Fibroblast of lung (primary cell): ENCODE measurements at places on chromosomes 5 and 9.

DNA sequence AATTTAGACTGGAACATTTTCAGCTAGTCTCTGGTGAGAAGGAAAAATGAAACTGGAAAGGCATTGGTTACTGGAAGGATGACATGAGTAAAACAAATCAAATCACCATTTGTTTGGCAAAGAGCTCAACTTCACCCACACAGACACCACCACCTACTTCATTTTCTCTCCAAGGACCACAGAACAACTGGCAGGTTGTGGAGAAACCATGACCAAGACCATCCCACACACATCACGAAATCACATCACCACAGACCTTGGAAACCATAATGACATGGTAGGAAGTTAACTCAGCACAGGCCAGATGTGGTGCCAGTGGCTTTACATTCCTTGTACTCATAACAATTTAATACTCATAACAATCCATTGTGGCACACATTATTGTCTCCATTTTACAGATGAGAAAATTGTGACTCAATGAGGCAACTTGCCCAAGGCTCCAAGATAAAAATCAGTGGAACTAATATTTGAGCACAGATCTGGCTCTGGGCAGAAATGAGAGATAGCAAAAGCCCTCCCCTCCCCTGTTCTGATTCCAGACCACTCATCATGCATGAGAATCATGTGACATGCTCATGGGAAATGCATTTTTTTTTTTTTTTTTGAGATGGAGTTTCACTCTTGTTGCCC, 7.5 kb downstream of the OR1K1 start:
- H3K27ac ChIP-seq = no peak overlapping the region
- no peaks in the 10 kb centered on the region for H3K4me1 ChIP-seq
- H3K36me3 ChIP-seq = no peaks in the 10 kb centered on the region
- DNase-seq = peak; percentile 64

GRCh38 chr5:81420039-81420667, 26.2 kb upstream of the ACOT12 start:
- no peak overlapping the region for H3K4me3 ChIP-seq
- peaks cover 24% of the 10 kb centered on the region for H3K4me1 ChIP-seq
- no peaks in the 10 kb centered on the region for H3K27me3 ChIP-seq
- peak; percentile 89 for DNase-seq
- H3K27ac ChIP-seq = peak overlapping the region; percentile 75

DNA sequence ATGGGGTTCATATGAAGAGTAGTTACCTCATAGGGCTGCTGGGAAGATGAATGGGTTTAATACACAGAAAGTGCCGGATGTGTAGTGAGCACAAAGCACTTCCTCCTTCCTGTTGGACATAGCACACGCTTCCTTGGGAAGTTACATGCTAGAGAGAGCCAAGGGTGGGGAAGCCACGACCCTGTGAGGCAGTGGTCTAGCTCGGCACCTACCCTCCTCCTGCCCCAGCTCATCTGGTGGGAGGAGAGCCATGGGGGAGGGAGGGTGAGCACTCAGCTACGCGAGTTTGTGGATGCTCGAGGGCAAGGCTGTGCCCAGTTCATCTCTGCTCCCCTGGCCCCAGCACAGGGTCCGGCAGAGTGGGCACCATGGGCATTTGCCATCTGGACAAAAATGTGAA, 43.6 kb upstream of the NEK6 start:
- H3K36me3 ChIP-seq = no peaks in the 10 kb centered on the region
- no peak overlapping the region for H3K27ac ChIP-seq
- DNase-seq = no peak
- no peak overlapping the region for H3K4me3 ChIP-seq
- H3K27me3 ChIP-seq = peaks cover 4% of the 10 kb centered on the region

DNA sequence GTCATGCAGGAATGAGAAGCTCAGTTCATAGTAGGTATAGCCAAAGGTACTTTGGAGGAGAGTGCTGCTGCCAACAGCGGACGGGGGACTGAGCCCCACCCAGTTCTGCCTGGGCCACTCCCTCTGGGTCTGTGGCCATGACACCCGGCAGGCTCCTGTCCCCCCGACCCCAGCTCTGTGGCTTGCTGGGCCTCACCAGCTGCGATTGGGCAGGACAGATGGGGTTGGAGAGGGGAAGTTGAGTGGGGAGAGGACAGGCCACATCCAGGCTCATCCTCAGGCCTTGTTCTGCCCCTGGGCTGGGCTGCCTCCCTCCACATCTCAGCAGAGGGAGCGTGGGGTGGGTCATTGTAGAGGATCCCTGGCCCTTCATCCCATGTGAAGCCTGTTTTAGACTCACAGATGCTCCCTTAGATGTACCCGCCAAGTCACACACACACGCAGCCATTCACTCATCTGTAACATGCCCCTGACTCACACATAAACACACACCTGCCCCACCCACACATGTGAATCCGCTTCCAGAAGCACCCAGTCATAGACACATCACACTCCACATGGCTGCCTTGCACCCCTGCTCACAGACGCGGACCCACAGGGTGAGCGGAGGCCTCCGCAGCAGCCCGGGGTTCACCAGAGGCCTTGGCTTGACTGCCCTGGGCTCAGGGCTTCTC, 48.8 kb downstream of the NTNG2 start:
- H3K4me1 ChIP-seq = peaks cover 2% of the 10 kb centered on the region
- no peak overlapping the region for H3K4me3 ChIP-seq
- DNase-seq = peak; percentile 20
- no peak overlapping the region for H3K27ac ChIP-seq

DNA sequence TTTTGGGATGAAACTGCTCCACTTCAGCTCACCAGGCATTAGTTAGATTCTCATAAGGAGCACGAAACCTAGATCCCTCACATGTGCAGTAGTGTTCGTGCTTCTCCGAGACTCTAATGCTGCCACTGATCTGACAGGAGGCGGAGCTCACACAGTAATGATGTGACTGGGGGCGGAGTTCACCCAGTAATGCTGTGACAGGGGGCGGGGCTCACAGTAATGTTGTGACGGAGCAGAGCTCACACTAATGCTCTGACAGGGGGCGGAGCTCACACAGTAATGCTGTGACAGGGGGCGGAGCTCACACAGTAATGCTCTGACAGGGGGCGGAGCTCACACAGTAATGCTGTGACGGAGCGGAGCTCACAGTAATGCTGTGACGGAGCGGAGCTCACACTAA, 27.1 kb upstream of the LRRC14B start:
- no peak overlapping the region for H3K27ac ChIP-seq
- H3K4me3 ChIP-seq = no peak overlapping the region
- H3K27me3 ChIP-seq = no peaks in the 10 kb centered on the region
- peaks cover 12% of the 10 kb centered on the region for H3K4me1 ChIP-seq

DNA sequence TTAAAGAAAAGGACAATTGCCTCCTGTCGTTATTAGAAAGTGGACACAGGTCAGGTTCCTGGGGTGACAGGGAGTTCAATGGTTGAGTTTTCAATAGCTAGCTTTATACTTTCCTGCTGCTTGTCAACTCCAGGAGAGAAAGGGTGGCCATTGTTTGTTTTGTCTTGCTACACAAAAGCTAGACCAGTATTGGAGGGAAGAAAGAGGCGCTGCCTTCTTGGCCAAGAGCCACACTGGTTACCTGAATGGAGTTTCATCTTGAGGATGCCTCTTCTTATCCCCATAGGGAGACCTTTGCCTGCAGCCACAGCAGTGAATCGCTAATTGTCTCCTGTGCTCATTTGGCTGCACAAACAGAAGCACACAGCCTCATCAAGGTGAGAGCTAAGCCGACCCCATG, 279.4 kb upstream of the GRIA1 start:
- H3K36me3 ChIP-seq = no peaks in the 10 kb centered on the region
- no peak overlapping the region for H3K27ac ChIP-seq
- H3K27me3 ChIP-seq = no peaks in the 10 kb centered on the region
- DNase-seq = no peak

DNA sequence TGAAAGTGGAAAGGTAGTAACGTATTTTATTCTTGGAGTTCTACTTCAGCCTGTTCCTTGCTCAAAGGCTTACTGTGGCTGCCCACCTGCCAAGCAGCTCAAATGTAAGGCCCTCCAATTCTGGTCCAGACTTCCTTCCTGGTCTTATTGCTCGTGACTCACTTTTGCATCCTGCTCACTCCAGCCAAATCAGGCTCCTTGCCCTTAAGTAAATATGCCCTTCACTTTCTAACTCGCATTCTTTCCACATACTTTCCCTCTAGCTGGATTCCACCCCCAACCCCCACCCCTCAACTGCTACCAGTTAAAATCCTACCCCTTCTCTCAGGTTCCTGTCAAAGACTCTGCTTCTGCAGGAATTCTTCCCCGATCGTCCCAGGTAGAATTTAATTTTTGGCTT, 96.6 kb downstream of the GALNT10 start:
- no peaks in the 10 kb centered on the region for H3K27me3 ChIP-seq
- peaks cover 20% of the 10 kb centered on the region for H3K4me1 ChIP-seq
- no peak overlapping the region for H3K27ac ChIP-seq
- H3K4me3 ChIP-seq = no peak overlapping the region
- H3K36me3 ChIP-seq = no peaks in the 10 kb centered on the region
- peak; percentile 97 for DNase-seq

DNA sequence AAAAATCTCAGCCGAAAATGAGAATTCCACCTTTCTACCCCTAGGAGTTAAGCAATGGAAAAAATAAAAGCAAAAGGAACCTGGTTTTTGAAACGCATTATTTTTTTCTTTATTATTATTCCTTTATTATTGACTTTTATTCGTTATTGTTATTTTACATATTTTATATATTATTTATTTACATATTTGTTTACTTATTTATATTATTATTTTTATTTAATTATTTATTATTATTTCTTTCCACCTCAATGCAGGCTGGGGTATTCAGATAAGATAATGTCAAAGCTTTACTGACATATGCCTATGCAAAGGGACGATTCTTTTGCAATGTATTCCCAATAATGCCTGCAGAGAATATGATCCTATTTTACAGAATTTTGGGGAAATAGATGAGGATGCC, 16.7 kb downstream of the UGT3A2 start:
- no peak overlapping the region for H3K4me3 ChIP-seq
- no peaks in the 10 kb centered on the region for H3K27me3 ChIP-seq
- DNase-seq = no peak
- no peaks in the 10 kb centered on the region for H3K4me1 ChIP-seq

GRCh38 chr5:35803191-35803651, 53.5 kb upstream of the IL7R start:
- H3K4me3 ChIP-seq = no peak overlapping the region
- DNase-seq = peak; percentile 69
- H3K4me1 ChIP-seq = peaks cover 5% of the 10 kb centered on the region
- no peaks in the 10 kb centered on the region for H3K27me3 ChIP-seq
- H3K36me3 ChIP-seq = no peaks in the 10 kb centered on the region

GRCh38 chr9:135986605-135987004, 25.4 kb upstream of the UBAC1 start:
- peaks cover 3% of the 10 kb centered on the region for H3K27me3 ChIP-seq
- H3K4me1 ChIP-seq = no peaks in the 10 kb centered on the region
- DNase-seq = no peak
- H3K27ac ChIP-seq = no peak overlapping the region
- no peaks in the 10 kb centered on the region for H3K36me3 ChIP-seq

GRCh38 chr5:10860645-10861422, 99.8 kb upstream of the DAP start:
- H3K4me1 ChIP-seq = peaks cover 6% of the 10 kb centered on the region
- DNase-seq = peak; percentile 83
- H3K4me3 ChIP-seq = no peak overlapping the region
- H3K36me3 ChIP-seq = no peaks in the 10 kb centered on the region
- no peaks in the 10 kb centered on the region for H3K27me3 ChIP-seq

- H3K4me3 ChIP-seq = no peak overlapping the region
- H3K27ac ChIP-seq = no peak overlapping the region
- no peak for DNase-seq
- no peaks in the 10 kb centered on the region for H3K4me1 ChIP-seq
Observed at GRCh38 chr5:94976853-94977252, 308.0 kb downstream of the MCTP1 start.

- peaks cover 4% of the 10 kb centered on the region for H3K4me1 ChIP-seq
- H3K4me3 ChIP-seq = no peak overlapping the region
- no peaks in the 10 kb centered on the region for H3K27me3 ChIP-seq
- H3K36me3 ChIP-seq = no peaks in the 10 kb centered on the region
- no peak overlapping the region for H3K27ac ChIP-seq
Observed at GRCh38 chr5:151897020-151897552, 27.6 kb downstream of the GLRA1 start.

- H3K36me3 ChIP-seq = no peaks in the 10 kb centered on the region
- no peak overlapping the region for H3K27ac ChIP-seq
- no peaks in the 10 kb centered on the region for H3K27me3 ChIP-seq
- no peaks in the 10 kb centered on the region for H3K4me1 ChIP-seq
- no peak for DNase-seq
Observed at GRCh38 chr5:45105491-45105994, 296.8 kb downstream of the MRPS30 start.

- H3K27ac ChIP-seq = no peak overlapping the region
- H3K27me3 ChIP-seq = no peaks in the 10 kb centered on the region
- H3K4me1 ChIP-seq = no peaks in the 10 kb centered on the region
- no peaks in the 10 kb centered on the region for H3K36me3 ChIP-seq
- DNase-seq = no peak
- no peak overlapping the region for H3K4me3 ChIP-seq
Observed at GRCh38 chr9:36332006-36332405, 68.1 kb downstream of the RNF38 start.

DNA sequence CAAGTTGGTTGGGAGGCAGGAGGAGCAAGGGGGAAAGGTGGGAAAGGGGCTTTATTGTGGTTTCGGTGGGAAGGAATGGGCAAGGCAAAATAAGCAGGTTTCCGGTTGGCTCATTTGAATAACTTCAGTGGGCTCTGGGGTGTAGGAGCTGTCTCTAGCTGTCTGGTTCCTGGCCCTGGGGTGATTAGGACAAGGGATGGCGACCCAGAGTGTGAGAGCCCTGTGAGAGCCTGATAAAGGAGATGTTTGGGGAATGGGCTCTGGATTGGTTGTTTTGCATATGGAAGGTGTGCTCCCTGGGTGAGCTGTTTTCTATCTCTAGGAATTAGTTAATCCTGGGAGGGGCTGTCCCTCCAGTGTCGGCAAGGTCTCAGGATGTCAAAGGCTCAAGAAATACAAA, 15.4 kb downstream of the ANKRD34B start:
- no peak overlapping the region for H3K27ac ChIP-seq
- H3K4me1 ChIP-seq = no peaks in the 10 kb centered on the region
- H3K4me3 ChIP-seq = no peak overlapping the region

DNA sequence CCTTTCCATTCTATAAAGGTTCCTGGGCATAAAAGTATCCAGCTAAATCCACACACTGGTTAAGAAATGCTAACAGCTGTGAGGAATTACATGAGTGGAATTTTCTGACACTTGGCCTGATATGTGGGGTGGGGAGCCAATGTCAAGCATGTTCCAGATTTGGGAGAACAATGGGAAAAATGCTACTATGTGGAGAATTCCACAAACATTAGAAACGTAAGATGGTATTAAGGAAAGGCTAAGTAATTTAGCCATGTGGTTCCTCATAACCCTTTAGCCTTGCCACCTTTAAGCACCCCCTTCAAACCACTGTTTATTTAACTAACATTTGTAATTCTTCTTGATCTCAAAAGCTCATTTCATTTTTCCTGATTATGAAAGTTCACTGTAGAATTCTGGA, 149.2 kb downstream of the GNA14 start:
- H3K4me3 ChIP-seq = no peak overlapping the region
- no peaks in the 10 kb centered on the region for H3K4me1 ChIP-seq
- peak; percentile 9 for DNase-seq
